ENCODE measurements at places on chromosomes 13 and 19. TPM values are rescaled to one million over a fixed set of nuclear protein-coding genes. Genes with fewer than 3 reads are reported as not detected.

GRCh38 chr19:6736169-6736916, 1.0 kb downstream of the GPR108 start:
- no peak for DNase-seq

Gene RXFP2
- not detected for total RNA-seq

- no peak for DNase-seq
Observed at GRCh38 chr13:23763318-23763717, 125.9 kb downstream of the MIPEP start.

Gene EXOSC5
- total RNA-seq: 15.7 TPM

DNA sequence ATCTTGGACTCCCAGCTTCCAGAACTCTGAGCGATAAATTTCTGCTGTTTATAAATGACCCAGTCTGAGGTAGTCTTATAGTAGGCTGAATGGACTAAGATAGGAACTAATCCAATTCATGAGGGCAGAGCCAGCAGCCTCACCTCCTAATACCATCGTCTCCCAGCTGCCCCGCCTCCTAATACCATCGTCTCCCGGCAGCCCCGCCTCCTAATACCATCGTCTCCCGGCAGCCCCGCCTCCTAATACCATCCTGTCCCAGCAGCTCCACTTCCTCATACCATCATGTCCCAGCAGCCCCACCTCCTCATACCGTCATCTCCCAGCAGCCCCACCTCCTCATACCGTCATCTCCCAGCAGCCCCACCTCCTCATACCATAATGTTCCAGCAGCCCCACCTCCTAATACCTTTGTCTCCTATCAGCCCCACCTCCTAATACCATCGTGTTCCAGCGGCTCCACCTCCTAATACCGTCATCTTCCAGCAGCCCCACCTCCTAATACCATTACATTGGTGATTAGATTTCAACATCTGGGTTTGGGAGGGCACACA, 2.4 kb upstream of the ARGLU1 start:
- DNase-seq: peak; percentile 82

Gene ZNF429
- 2.3 TPM for total RNA-seq

DNA sequence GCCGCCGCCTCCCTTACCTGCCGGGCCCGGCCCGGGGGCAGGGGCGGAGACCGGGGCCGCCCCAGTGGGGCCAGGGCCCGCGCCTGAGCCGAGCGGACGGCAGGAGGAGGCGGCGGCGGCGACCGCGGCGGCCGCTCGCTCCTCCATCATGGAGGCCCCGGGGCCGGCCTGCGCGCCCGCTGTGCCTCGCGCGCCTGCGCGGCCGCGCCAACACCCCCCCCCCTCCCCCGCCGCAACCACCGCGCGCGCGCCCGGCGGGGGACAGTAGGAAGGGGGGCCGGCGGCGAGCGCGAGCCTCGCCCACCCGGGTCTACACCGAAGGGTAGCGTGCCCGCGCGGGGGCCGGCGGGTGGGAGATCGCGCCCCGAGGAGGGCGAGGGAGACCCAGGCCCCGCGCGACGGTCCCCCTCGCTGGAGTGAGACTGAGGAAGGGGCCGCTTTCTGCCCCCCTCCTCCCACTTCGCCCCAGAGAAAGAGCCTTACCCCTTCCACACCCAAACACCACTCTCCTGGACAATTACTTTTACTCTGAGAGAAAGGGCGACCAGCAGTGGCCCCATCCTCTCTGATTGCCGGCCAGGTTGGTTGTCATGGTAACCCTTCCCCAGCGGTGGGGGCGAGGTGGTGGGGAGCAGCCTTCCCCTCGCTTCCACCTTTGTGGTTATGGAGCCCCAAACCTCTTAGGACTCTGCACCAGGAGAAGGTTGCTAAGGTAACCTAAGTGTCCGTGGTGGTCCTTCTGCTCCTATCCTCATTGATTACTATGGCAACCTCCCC, at the start of gene STRN4:
TSS of gene STRN4 (minus strand) at position 170 of the 777 bp plus-strand sequence. CDS start at position 150, 20 bp downstream.
- DNase-seq: peak; percentile 62

DNA sequence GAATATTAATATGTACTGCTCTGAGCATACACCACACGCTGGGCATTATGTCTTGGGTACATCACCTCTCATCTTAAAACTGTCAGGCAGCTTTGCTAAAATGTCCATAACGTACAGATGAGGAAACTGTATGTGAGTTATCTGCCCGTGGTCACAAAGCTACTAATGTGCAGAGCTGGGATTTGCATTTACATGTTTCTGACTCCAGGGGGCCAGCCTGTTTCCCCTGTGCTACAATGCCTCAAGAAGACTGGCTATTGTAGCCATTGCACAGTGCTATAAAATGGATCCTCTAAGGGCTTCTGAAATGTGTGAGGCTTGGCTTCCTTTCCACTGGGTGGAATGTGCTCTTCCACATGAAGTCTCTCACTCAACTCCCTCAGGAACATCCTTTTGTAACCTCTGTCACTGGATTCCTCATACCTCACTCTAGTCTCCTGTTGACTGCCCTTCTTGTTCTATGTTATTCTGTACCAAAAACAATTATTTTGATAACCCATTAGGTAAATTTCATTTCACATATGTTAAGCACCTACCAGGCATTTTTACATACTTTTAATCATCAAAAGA, 95.6 kb upstream of the HTR2A start:
- DNase-seq: no peak
